ENCODE measurements at places on chromosomes 13 and 19.
A peak's percentile ranks its signal among the peaks of the same experiment; 100 is the strongest.

DNA sequence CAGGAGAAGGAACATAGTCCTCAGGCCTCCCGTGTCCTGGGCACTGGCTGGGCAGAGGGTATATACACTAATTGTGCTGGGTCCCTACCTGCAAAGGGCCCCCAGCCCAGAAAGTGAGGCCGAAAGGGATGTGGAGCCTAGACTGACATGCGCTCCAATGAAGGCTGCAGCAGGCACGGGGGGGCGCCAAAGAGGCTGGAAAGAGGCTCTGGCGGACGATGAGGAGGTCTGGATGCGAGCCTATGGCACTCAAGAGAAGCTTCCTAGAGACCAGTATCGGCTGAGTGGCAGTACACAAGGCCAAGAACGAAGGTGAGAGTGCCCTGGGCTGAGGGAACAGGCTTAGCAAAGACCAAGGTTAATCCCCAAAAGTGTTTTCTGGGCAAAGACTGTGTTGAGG is 16.6 kb downstream of the VRK3 start:
- no peak for DNase-seq

GRCh38 chr13:38042771-38043170 is 173.2 kb upstream of the TRPC4 start:
- DNase-seq = no peak

- no peak for DNase-seq
These were observed 29.6 kb upstream of the UBE2L5 start for GRCh38 chr13:30392681-30393045.

DNA sequence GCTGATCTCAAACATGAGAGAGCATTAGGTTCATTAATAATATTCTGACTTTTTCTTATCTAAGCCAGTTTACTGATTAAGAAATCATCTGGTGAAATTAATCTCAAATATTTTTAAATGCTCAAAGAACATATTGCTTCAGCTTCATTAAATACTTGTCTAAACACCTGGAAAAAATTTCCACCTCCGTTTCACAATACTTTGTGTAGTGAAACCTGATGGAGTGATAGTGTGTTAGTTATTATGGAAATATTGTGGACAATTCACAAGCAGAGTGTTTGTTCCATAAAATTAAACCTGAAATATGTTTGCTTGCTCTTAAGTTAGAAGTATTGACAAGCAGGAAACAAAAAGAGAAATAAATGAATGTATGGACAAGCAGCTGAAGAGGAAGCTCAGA is 57.3 kb upstream of the RNF113B start:
- DNase-seq = no peak

GRCh38 chr13:30943881-30944280 is 11.4 kb downstream of the TEX26 start:
- no peak for DNase-seq

GRCh38 chr19:48720251-48720612 is 707 bp upstream of the MAMSTR start:
- no peak for DNase-seq

GRCh38 chr13:69109891-69110525 is 997.6 kb upstream of the ATXN8OS start:
- DNase-seq = no peak

- no peak for DNase-seq
These were observed 18.3 kb downstream of the CCDC97 start for GRCh38 chr19:41328157-41328841.

DNA sequence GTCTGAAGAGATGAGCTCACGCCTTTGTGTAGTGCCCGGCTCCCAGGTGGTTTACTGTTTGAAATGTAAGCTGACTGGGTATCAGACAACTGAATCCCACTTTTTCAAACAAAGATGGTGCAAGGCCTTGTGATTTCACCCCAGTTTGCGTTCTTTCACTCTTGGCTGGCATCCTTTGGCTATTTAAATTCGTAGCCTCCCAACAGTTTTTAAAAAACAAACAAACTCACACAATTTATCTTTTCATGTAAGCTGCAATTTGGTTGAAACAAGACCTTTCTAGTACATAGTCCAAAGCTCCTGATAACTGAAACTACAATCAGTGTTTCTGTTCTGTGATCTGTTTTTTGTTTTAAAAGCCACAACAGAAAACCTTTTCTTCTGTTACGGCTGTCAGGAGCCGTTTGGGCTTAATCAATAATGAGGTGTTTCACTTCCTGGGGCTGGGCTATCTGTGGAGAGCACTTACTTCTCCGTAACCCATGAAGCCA is 65.1 kb upstream of the NPAS1 start:
- DNase-seq = peak; percentile 30

- peak; percentile 44 for DNase-seq
These were observed 221.8 kb downstream of the OLFM4 start for GRCh38 chr13:53250272-53250875.

DNA sequence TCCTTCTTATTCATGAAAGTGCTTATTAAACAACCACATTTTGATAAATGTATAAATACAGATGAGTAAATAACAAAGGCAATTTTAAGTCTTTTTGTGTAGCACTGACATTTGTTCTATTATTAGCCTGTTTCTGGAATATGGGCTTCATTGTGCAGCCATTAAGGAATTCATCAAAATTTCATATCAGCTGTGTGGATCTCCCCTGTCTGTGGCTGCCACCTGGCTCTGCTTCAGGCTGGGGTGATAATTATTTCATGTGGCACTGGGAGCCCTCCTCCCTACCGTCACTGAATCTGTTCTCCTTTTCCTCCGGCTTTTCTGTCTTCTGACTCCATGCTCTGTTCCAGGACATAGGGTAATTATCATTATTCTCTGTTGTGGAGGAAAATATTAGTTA is 57.1 kb downstream of the LMO7 start:
- DNase-seq = no peak

GRCh38 chr13:21015284-21015683 is 46.1 kb downstream of the LATS2 start:
- no peak for DNase-seq

GRCh38 chr19:16017138-16017490 is 59.2 kb upstream of the TPM4 start:
- DNase-seq = no peak

DNA sequence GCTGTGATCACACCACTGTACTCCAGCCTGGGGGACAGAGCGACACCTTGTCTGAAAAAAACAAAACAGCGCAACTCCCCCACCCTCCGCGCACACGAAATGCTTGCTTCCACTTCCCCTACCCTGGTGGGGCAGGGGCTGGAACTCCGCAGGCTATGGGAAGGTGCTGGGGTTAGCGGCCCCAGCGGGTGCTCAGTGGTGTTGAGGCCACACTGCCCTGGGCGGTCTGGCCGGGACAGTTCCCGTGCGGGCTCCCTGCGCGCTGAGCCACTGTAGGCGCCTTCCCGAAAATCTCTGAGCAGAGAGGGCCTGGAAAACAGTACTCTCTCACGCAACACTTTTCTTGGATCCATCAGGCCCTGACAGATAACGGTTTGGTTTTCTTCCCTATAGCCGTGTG is 1.1 kb upstream of the WTIP start:
- DNase-seq = no peak

GRCh38 chr13:104920091-104920490 is 1615.4 kb downstream of the EFNB2 start:
- DNase-seq = no peak

- DNase-seq = no peak
These were observed 10.3 kb downstream of the IL17D start for GRCh38 chr13:20713751-20714150.

- DNase-seq = no peak
These were observed 15.4 kb upstream of the NOP53 start for GRCh38 chr19:47729799-47730520.

DNA sequence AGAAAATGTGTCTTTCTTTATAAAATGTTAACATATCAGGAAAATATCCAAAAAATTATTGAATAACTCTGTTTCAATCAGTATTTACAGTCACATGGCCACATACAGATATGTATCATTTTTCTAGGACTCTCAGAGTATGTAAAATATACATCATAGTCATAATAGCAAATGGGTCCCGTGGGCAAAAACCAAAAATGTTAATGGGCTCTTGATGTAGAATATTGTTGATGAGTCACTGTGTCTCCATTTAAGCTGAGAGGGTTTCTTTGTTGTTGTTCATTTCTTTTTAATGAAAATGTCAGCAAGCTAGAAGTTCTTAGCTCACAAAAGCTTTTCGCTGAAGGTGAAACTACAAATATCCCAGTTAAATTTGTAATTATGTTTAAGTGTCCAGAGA is 1713.1 kb upstream of the PCDH20 start:
- DNase-seq = no peak

GRCh38 chr13:42610649-42611048 is 36.7 kb downstream of the TNFSF11 start:
- DNase-seq = no peak

- DNase-seq = no peak
These were observed 90.8 kb downstream of the SERP2 start for GRCh38 chr13:44464471-44464870.

DNA sequence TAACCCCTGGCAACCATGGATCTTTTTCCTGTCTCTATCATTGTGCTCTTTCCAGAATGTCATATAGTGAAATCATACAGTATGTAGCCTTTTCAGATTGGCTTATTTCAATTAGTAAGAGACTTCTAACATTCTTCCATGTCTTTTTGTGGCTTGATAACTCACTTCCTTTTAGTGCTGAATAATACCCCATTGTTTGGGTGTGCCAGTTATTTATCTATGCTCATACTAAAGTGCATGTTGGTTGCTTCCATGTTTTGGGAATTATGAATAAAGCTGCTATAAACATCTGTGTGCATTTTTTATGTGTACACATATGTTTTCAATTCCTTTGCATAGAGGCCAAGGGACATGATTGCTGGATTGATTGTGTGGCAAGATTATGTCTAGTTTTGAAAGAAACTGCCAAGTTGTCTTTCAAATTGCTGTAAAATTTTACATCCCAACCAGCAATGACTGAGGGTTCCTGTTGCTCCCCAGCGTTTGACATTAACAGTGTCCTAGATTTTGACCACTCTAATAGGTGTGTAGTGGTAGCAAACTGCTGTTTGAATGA is 358.9 kb downstream of the ITGBL1 start:
- no peak for DNase-seq

- peak; percentile 60 for DNase-seq
These were observed 9.6 kb downstream of the ABHD13 start for GRCh38 chr13:108227651-108228272.

- DNase-seq = no peak
These were observed 10.6 kb downstream of the CD70 start for GRCh38 chr19:6580313-6580712.

- DNase-seq = no peak
These were observed 341.1 kb downstream of the ENOX1 start for GRCh38 chr13:43445668-43446067.

DNA sequence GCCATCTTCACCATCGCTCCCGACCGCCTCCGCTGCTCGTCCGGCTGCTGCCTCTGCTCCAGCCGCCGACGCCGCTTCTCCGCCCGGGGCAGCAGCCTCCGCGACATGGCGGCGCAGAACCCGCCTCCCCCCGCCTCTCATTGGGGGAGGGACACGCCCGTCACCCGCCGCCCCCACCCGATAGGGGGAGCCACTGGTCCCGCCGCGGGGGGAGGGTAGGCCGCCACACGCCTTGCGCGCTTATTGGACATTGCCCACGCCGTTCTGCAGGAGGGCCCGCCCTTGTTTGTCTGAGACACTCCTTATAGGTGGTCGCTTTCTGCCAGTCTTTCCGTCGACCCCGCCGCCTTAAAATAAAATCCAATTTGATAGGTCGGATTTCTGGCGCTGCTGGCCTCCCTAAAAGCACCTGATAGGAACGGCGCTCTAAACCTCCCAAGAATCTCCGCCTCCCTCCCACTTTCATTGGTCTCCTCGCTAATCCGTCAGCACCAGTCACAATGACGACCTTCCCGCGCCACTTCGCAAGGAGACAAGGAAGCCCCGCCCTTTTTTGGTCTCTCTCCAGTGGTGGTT is at the start of gene HNRNPL:
Gene HNRNPL (minus strand): TSS at position 127 of the 576 bp plus-strand sequence. CDS start 20 bp downstream, at position 107.
- peak; percentile 100 for DNase-seq

- no peak for DNase-seq
These were observed 86.0 kb downstream of the SERP2 start for GRCh38 chr13:44459674-44460073.

DNA sequence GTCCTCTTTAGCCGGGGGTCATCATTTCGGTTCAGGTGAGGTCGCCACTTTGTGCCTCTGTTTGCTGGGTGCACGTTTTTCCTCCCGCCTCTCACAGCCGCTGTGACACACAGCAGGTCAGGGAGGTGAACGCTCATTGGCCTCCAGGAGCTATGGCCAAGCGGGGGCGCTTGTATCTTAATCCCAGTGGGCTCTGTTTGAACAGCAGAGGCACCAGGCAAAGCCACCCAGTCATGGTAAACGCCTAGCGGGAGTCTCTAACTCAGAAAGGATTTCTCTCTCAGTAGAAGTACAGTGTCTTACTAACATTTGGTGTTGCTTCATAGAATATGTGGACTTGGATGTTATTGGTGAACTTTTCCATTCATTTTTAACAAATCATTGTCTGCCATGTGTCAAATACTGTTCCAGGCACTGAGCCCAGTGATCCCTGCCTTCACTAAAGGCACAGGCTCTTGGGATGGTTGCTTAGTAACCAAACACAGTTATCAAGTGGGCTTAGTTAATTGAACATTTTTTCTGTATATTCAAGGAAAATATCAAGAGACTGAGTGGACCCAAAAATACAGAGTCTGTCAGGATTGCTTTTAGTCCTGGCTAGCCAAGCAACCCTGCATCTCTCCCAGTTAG is 186.7 kb downstream of the STK24 start:
- no peak for DNase-seq

GRCh38 chr13:21625366-21625765 is 21.4 kb upstream of the MICU2 start:
- DNase-seq = peak; percentile 31

DNA sequence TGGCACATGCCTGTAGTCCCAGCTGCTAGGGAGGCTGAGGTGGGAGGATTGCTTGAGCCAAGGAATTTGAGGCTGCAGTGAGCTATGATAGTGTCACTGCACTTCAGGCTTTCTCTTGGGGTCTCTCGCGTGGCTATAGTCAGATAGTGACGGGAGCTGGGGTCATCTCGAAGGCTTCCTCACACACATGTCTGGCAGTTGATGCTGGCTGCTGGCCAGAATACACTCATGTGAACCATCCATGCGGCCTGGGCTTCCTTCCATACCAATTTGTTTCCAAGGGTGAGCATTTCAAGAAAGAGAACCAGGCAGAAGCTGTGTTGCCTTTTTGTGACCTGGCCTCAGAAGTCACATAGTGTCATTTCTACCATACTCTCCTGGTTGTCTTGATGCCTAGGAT is 26.4 kb downstream of the LEUTX start:
- DNase-seq = no peak

- DNase-seq = no peak
These were observed at the start of gene CLC for GRCh38 chr19:39737891-39738290. TSS of gene CLC (minus strand) at chr19:39738029. CDS start at chr19:39737952, 77 bp downstream.

DNA sequence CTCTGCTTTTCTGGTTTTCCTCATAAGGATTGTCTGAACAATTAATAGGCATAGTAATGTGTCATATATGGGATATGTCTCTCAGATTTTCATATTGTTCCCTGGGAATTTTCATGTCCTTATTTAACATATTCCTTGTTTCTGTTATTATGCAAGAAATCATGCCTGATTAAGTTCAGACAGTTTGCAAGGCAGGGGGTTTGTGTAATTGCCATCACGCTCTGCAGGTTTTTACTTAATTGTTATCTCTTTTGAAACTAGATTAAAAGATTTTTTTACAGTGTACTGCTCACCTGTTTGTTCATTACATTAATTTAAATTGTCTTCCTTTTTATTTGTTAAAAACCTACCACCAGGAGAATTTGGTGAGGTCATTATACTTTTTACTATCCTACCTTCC is 1253.2 kb upstream of the PRR20A start:
- no peak for DNase-seq

- no peak for DNase-seq
These were observed 1411.2 kb upstream of the MIR17HG start for GRCh38 chr13:89936256-89936655.

Data from CD4-positive, alpha-beta T cell treated with Interleukin-21 for 1 hour (primary cell).